ENCODE measurements at places on chromosomes 1 and 21.
A peak's percentile ranks its signal among the peaks of the same experiment; 100 is the strongest.

DNA sequence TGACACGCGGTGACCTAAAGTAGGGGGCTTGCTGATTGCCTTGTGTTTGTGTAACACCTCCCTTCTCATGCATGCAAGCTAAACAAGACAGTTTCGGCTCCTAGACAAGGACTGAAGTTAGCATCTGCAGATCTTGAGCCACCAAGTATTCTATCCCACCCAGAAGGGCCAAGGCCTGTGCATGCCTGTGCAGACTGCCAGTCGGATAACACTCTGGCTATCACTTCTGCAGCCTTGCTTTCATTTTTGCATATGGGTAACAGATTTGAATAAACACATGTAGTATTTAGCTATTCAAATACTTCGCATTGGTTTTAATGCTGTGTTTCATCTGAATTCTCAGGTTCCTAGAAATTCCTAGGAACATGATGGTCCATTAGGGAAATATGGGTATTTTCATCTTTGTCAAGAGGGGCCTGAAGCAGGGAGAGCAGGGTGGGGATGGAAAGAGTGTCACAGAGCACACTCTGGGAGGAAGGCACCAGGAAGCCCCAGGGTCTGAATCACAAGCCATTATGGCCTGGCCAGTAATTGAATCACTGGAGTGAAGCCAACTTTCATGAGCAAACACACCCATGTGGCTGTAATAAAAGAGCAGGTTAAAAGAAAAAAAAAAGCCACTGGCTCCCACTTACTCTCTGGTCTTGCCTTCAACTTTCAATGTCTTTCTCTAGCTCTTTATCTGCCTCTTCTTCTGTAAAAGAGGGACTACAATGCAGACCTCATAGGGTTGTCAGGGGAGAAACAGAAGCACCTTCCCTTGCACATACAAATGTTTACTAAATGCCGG, 28.3 kb downstream of the GADD45A start:
- no peak for DNase-seq

DNA sequence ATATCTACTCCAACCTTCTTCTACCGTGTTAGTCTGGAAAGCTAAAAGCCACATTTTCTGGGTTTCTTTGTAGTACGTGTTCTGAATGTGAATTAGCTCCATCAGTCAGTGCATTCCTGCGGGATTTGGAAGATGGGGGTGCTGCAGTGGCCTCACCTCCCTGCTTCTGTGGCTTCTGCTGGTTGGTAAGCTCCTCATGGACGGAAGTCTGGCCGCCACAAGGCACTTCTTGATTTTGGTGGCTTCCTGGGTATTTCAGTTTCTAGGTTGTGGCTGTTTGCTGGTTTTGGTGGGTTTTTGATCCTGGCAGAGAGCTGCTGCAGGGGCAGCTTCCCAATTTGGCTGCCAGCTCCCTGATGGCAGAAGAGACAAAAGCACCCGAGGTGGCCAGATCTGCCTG, 20.9 kb upstream of the TACSTD2 start:
- no peak for DNase-seq

DNA sequence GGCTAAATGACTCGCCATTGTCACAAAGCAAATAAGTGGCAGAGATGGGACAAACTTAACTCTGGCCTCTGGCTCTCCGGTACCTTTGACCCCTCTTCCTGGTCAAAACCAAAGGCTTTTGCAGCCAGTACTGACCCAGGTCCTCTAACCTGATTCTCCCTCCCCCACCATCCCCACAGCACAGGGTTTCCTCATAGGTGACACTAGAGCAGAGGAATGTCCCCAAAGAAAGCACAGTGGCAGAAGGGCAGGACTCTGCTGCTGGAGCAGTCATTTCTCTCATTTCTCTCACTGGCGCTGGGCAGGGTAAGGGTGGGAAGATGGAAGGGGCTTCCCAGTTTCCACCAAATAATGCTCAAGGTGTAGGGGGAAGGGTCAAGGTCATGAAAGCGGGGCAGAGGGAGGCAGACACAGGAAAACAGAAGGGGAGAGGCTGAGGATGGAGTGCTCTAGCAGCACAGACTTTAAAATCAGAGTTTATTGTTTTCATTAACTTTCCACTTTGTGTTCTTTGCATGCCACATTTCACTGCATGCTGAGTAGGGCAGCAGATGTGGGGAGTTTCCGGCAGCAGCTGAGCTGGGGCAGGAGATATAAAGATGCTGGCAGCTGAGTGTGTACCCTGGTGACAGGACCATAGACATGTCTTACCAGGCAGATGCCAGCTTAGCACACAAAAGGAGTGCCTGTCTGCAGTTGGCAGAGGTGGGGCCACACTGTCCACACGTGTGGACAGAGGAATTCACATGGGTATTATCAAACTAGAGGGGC, 80.5 kb downstream of the FAM78B start:
- no peak for DNase-seq

- DNase-seq, result no peak
Observed at GRCh38 chr1:154808261-154808908, 61.7 kb downstream of the KCNN3 start.

GRCh38 chr1:179177182-179177581, 52.3 kb downstream of the ABL2 start:
- no peak for DNase-seq

GRCh38 chr1:70818401-70818800, 229.2 kb downstream of the PTGER3 start:
- DNase-seq, result no peak

- DNase-seq, result no peak
Observed at GRCh38 chr1:176811511-176812288, 348.7 kb downstream of the PAPPA2 start.

GRCh38 chr1:205088341-205088740, 4.1 kb upstream of the TMEM81 start:
- DNase-seq, result no peak

DNA sequence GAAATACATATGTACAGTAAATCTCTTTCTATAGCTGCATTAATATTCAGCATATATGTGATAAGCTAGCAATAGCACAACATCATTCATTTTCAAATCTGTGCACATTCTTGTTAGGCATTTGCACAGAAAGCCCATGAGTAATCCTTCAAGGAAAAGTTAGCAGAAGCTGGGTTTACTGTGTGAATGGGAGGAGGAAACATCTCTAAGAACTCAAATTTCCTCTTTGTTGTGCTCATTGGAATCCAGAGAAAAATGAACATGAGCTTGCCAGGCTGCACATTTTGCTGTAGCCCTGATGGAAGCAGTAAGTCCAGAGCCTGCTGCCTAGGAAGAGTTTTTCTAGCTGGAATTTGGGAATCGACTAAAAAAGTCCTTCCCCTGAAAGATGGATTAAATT, 214.2 kb upstream of the FOXD3 start:
- no peak for DNase-seq

DNA sequence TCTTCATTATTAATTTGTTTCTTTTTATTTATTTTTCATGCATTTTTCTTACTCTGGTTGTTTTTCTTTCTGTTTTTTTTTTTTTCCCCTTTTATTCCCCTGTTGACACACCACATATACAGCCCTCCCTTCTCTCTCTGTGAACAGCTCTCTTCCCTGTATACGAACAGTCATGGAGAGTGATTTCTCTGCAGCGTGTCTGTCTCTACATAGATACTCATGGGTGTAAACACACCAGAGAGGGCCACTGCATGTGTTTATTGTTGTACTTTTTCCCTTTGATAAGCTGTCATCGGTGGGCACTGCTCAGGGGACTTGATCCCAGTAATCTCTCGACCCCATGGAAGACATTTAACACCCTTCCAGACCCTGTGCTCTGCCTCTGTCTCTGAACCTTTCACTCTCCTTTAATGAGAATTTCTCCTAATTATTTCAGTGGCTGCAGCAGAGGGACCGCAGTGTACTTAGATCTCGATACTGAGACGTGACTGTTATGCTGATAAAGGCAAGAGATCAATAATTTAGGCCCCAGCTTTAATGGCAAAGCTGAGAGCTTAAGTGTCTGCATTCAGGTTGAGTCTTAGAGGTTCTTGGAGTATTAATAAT, 113.1 kb downstream of the PBX1 start:
- no peak for DNase-seq

DNA sequence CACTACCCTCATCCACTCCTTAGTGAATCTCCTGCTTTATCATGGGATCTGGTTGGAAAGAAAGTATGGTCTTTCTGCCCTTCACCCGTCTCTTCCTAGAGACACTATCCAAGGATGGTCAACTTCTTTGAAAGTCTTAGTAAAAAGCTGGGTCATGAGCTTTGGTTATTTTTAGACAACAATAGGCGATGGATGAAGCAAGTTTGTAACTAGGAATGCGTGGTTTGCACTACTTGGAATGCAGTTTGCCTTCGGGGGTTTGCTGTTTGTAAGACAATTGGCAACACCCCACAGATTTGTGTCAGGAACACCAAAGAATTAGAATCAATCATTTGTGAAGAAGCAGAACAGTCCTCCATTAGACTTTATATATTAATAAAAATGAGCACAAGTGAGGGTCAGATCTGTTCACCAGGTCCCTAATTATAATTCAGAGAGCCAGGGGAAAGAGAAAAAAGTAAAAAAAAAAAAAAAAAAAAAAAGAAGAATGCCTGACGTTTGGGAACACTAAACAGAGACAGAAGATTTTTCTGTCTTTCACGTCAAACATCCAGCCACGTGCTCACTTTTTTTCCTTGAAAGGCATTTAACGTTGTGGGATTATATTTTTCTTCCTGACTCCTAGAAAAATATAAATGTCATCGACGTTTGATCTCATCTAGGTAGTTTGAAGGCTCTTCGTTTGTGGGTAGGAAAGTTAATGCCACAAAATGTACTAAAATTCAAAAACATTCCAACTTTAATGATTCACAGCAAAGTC, 60.7 kb upstream of the BTG3 start:
- no peak for DNase-seq

DNA sequence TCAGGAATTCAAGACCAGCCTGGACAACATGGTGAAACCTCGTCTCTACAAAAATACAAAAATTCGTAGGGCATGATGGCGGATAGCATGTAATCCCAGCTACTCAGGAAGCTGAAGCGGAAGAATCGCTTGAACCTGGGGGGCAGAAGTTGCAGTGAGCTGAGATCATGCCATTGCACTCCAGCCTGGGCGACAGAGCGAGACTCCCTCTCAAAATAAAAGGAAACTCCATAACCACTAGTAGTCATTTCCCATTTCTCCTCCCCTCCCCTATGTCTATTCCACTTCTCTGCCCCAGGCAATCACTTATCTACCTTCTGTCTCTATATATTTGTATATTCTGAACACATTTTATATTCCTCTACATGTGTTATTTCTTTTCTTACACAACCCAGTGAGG, 4.0 kb upstream of the CEP350 start:
- no peak for DNase-seq

GRCh38 chr1:155120253-155120652, 7.4 kb upstream of the EFNA1 start:
- DNase-seq, result no peak

GRCh38 chr1:198156745-198157240, at the start of gene NEK7:
NEK7 (plus strand) TSS chr1:198156998; CDS start chr1:198232581, 75,583 bp downstream.
- DNase-seq, result peak; percentile 58

DNA sequence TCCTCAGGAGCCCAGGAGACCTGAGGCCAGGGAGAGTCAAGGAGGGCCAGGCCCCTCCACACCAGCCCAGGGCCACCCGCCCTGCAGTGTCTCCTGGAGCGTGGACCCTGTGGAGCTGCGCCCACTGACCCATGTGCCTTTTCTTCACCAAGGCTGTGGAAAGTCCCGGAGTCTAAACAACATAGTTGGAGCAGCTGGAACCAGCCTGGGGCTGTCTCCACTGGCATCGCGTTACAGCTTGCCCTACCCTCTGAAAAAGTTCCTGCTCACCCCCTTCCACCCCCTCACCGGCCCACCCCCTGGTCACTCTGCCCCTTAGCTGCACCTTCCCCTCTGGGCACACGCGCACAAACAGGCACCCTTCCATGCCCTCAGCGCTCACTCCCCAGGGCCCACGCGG, 18.3 kb downstream of the KCNC4 start:
- no peak for DNase-seq

DNA sequence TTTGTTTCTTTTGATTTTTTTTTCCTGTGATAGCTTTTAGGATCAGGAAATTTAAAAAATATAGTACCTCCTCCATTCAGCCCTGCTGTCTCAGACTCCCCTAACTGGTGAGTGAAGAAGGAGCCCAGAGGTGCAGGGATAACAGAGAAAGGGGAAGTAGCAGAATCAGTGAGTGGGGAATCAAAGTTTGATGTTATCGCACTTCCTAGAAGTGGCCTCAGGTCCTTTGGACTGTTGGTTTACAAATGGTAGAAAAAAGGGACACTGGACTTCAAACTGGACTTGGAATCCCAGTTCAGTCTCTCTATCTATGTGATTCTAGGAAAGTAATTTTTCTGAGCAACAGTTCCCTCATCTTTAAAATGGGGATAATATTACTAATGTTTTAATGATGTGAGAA, 99.5 kb downstream of the FGGY start:
- DNase-seq, result no peak

GRCh38 chr1:242016479-242016878, 17.6 kb upstream of the MAP1LC3C start:
- no peak for DNase-seq

DNA sequence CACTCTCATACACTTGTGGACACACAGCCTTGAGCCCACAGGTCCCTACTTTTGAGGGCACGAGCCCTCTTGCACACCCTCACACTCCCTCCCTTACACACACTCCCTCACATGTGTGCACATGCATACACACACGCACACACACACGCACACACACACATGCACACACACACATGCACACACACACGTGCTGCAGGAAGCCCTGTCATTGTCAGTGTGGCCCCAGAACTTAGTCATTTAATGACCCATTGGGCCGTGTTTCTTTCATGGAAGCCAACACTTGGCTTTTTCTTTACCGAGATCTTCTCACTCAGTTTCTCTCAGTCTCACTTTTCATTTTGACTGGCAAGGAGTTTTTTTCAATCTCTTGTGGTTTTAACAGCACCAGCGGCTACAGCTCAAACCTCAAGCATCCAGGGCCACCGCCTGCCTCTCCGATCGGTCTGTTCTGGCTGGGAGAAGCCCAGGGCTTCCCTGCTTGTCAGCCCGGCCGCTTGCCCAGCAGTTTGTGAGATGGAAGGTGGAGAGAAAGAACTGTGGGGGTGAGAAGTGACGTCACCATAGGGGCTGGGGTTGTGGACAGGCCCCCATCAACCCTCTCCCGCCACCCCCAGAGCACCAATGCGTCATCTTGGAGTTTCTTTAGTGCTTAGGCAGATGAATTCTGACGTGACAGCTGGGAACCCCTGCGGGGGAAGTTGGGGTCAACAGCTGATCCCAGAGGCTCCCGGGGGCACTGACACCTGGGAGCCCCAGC, 15.8 kb upstream of the TNFRSF8 start:
- peak; percentile 48 for DNase-seq

DNA sequence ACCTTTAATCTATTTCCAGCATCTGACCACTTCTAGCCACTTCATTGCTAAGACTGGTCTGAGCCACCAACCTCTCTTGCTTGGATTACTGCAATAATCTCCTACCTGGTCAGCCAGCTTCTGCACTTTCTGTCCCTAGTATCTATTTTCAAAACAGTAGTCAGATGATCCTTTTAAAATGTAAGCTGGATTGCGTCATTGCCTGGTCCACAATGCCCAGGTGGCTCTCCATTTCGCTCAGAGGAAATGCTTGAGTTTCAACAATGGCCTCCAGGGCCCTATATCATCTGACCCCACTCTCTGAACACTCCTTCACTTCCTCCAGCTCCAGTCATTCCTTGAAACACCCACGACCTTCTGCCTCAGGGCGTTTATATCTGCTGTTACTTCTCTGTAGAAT, 2.3 kb downstream of the FYB2 start:
- no peak for DNase-seq

GRCh38 chr1:94119796-94120569, 965 bp downstream of the ABCA4 start:
- no peak for DNase-seq

- no peak for DNase-seq
Observed at GRCh38 chr1:186872291-186872690, 43.5 kb downstream of the PLA2G4A start.

GRCh38 chr1:209673631-209674417, 1.4 kb upstream of the G0S2 start:
- no peak for DNase-seq
